ENCODE measurements at places on chromosomes 1 and 21.

DNA sequence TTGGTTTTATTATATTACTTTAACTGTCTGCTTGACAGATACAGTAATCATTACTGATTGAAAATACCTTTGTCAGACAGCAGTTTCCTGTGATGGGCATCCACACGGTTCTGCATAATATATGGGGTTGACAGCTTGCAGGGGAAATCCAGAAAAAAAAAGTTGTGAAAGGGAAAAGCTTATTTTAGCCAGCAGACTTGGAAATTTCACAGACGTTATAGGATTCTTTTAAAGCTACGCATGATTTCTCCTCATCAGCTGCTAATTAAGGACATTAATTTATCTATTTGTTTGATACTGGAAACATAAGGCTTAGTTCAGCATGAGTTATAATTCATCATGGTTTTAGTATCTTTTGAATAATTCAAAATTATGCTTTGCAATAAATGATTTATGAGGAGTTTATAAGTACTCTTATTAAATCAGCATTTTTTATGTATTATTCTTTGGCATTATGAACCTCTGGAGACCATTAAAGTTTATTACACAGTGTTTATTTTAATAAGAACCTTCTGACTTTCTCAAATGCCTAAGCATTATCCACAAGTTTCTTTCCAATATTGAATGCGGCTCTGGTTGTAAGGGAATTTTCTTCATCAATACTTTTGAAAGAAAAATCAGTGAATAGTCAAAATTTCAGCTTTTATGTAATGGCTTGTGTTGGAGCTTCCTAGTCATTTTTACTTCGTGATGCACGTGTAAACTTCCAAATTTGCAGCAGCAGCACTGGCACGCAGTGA lies 235.3 kb upstream of the KCNK2 start:
- DNase-seq: no peak

GRCh38 chr1:155473151-155473821 lies 89.3 kb downstream of the ASH1L start:
- DNase-seq: no peak

DNA sequence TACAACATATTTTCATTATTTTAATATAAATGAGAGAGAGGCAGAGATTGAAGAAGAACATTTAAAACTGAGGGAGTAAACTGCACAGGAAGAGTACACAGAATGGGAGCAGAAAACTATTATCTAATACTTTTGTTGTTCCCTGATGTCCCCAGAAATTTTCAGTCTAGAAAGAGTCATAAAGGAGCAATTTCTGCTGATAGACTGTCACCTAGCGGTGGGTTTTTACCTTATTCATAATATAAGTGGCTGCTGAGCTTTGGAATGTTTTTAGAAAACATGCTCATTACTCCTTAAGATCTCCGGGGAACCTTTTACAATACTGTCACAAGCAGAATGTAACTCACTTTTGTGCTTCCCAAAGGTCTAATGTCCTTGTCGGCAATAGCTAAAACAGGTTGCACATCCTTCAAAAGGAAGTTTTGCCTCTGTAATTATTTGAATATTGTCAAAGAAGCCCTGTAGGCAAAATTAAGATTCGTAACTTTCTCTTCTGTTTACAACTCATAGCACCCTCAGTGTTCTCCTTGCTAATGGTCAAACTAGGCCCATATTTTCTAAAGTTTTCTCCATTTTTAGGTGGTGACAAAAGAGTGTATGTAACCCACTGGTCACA lies 4.9 kb upstream of the NPL start:
- no peak for DNase-seq

- DNase-seq: no peak
Observed at GRCh38 chr1:64848803-64849202, 103.9 kb downstream of the RAVER2 start.

DNA sequence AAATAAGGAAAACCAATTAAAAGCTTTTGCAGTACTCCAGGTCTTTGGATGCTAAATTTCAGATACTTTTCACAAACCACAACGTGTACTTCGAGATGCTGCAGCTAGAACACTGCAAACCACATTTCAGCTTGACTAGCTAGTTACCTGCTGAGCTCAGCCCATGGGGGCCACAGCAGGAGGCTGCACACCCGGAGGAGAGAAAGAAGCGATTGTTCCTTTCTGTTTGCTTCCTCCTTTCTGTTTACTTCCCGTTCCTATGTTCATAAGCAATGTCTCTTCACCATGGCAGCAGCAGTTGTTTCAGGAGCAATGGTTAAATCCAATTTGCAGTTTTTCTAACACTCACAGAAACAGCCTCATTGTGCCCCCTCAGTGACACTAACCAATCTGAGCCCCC lies 225.6 kb upstream of the FGGY start:
- no peak for DNase-seq

- DNase-seq: no peak
Observed at GRCh38 chr1:14487671-14488070, 110.8 kb upstream of the KAZN start.

GRCh38 chr1:206851341-206852010 lies 13.9 kb upstream of the IL20 start:
- no peak for DNase-seq

GRCh38 chr1:106063510-106063909 lies 993.0 kb upstream of the PRMT6 start:
- DNase-seq: no peak

DNA sequence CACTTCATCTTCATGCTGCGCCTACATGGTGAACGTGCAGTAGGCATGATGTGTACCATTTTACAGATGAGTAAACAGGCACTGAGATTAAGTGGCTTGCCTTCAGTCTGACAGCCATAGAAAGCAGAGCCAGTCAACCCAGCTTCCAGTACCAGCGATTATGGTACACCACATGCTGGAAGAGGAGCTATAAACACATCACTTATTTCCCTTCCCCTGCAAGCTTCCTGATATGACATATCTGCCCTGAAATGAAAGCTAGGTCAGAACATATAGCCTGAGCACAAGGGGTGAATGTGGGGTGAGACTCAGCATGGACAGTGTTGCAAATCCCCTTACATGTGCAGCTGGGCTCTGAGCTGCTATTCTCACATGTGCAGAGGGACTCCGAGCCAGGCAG lies 33.8 kb upstream of the IL20 start:
- no peak for DNase-seq

DNA sequence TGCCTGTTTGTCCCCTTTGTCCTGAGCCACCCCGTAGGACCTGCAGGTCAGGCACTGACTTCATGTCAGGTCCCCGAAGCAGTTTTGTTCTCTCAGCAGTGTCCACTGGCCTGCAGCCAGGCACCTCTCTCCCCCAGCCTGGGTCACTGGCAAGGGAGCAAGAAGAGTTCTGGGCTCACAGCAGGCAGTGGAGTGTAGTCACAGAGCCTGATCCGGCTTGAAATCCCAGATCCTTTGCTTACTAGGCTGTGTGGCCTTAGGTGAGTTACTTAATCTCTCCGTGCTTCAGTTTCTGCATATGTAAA lies 34.2 kb downstream of the L1TD1 start:
- no peak for DNase-seq

DNA sequence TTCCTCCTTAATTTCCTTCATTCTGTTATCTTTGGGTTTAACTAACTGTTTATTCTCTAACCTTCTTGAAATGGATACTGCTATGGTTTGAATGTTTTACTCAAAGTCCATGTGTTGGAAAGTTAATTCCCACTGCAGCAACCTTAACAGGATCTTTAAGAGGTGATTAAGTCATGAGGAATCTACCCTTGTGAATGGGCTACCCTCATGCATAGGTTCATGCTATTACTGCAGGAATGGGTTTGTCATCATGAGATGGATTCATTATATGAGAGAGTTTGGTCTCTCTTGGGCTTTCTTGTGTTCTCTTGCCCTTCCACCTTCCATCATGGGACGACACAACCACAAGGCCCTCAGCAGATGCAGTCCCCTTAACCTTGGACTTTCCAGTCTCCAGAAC lies 516.9 kb downstream of the ADGRL2 start:
- no peak for DNase-seq

- DNase-seq: no peak
Observed at GRCh38 chr1:221462345-221462744, 279.5 kb downstream of the DUSP10 start.

GRCh38 chr1:161098210-161099068 lies at the start of gene KLHDC9:
Gene KLHDC9 (plus strand): TSS chr1:161098361. CDS start chr1:161098536, 175 bp downstream.
- peak; percentile 84 for DNase-seq

DNA sequence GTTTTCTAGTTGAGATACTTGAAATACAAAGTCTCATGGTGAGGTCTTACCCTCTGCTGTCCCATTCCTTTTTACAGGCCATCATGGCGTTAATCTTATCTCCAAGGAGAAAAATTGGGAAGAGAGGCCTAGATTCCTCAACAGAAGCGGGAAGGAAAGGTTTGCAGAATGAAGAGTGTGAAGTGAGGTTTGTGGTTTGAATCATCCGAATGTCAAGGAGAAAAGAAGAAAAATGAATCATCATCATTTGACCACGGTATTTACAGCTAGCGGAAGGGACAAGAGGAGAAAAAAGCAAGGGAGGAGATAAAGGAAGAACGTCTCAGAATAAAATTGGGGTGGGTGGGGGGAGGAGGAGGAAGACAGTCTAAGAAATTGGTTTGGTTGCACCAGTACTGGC lies 935 bp upstream of the COG2 start:
- no peak for DNase-seq

GRCh38 chr1:219563568-219563967 lies 49.3 kb downstream of the ZC3H11B start:
- no peak for DNase-seq

GRCh38 chr1:54390655-54391054 lies 15.5 kb downstream of the SSBP3 start:
- DNase-seq: no peak
